ENCODE measurements at places on chromosomes 7 and 10.

DNA sequence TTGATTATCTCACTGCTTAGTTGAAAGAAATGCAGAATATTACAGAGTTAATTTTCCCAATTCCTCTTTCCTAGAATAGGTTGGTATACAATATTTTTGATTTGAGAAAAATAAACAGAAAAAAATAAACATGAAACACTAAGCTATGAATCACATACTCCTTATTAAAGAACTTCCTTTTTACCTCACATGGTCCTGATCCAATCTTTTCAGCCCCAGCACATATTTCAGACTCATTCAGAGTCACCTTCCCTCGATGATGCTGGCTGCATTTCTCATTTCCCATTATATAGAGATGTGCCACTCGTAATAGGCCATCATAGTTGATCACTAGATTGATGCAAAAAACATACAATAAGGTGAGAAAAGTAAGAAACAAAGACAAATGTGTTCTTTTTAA, 64.6 kb downstream of the HGF start:
- DNase-seq = no peak

- DNase-seq = no peak
Observed at GRCh38 chr10:113232928-113233511, 283.0 kb downstream of the TCF7L2 start.

- no peak for DNase-seq
Observed at GRCh38 chr7:24175603-24176002, 108.4 kb upstream of the NPY start.

GRCh38 chr7:94650147-94651051, 5.5 kb downstream of the SGCE start:
- DNase-seq = no peak

GRCh38 chr7:91411060-91411459, 146.8 kb downstream of the FZD1 start:
- DNase-seq = no peak
